ENCODE measurements at places on chromosomes 12 and 14. TPM values are rescaled to one million over a fixed set of nuclear protein-coding genes. Genes with fewer than 3 reads are reported as not detected.

GRCh38 chr14:29900609-29901350 lies 26.9 kb downstream of the PRKD1 start:
- no peak for DNase-seq

The POTEM gene
- not detected for total RNA-seq

DNA sequence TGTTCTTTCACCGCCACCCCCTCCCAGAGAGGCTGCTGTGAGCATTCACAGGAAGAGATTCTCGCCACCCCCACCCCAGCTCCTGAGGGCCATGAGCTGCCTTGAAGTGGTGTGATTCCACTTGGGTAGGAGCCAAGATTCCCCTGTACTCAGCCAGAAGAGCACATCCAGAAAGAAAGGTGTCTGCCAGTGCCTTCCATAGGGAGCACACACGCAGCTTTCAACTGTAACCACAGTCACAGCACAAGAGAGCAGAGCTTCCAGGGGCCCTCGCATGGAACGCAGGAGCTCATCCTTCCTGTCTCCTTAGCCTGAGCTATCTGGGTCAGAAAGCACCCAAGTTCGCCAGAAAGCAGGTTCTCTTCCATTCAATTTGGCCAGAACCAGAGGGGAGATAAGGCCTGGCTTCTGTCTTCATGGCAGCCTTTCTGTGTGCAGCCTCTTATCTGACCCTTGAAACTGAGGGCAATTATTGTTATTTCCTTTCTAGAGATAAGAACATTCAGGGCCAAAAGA lies 66.6 kb upstream of the SCN8A start:
- no peak for DNase-seq

DNA sequence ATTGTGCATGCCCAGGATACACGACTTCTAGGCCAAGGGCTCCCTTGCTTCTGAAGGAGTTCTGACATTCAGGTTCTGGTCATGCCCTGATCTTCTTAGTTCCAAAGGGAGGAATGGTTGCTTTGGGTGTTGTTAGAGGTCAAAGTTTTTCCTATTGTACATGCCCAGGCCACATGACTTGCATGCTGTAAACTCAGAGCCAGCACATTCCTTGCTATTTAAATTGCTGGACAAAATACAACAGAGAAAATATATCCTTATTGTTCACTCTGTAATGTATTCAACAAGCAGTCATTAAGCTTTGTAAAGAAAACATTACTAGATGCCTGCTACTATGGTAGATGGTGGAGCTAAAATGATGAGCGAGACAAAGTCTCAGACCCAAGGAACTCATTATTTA lies 71.2 kb upstream of the COCH start:
- no peak for DNase-seq

DNA sequence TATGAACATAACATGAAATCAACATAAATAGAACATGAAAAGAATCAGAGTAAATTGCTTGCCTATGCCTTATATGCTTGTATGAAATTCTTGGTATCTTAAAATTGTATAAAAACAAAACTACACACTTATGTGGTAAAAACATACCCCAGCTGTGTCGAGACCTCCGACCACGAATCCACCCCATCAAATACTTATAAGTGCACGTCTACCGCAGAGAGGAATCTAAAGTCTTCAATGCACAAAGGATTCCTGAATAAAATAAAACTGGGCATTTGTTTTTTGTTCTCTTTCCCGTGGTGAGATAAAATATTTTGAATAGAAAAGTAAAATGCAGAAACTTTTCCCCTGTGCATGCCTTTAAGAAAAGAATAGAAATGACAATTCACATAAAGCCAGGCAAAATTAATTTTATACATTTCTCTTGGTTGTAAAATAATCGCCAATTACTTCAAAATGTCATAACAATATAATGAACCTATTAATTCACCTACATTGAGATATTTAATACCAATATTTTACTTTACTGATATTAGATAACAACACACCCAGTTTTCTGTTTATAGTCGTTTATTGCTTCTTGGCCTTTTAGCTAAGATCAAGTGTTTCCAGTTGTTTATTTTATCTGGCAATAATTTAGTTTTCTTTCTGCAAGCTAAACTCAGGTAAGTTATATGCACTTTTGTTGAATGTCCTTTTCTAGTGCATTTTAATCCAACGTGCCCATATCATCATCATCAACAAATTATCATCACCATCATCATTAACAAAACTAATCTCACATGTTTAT lies 1.0 kb downstream of the KLRK1 start:
- no peak for DNase-seq

The LGMN gene
- 109 TPM for total RNA-seq

DNA sequence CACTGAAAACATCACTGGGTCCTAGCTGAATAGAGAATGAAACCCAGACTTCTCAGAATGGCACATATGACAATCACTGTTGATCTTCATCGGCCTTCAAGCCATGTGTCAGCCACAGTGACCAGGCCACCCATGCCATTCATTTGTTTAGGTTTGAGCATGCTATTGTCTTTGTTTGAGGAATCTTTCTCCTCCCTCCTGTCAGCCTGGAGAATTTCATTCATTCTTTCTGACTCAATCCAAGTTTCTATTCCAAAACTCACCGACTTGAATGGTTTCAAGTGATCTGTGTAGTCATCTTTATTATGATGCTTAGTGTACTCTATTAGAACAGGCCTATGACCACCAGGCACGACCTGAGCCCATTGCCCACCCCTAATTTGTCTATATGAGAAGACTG lies 106.3 kb downstream of the ETNK1 start:
- no peak for DNase-seq

- no peak for DNase-seq
These were observed 44.3 kb downstream of the SPRING1 start for GRCh38 chr12:116693286-116694227.

The AQP2 gene
- total RNA-seq: not detected

The IL23A gene
- not detected for total RNA-seq

GRCh38 chr14:90753456-90754005 lies 62.7 kb downstream of the TTC7B start:
- DNase-seq: no peak
